ENCODE measurements at places on chromosomes 11 and 22.

- DNase-seq = no peak
Measured at GRCh38 chr11:94521684-94522083, 9.4 kb downstream of the C11orf97 start.

GRCh38 chr11:67617243-67617953 lies 10.7 kb downstream of the NDUFV1 start:
- DNase-seq = no peak

DNA sequence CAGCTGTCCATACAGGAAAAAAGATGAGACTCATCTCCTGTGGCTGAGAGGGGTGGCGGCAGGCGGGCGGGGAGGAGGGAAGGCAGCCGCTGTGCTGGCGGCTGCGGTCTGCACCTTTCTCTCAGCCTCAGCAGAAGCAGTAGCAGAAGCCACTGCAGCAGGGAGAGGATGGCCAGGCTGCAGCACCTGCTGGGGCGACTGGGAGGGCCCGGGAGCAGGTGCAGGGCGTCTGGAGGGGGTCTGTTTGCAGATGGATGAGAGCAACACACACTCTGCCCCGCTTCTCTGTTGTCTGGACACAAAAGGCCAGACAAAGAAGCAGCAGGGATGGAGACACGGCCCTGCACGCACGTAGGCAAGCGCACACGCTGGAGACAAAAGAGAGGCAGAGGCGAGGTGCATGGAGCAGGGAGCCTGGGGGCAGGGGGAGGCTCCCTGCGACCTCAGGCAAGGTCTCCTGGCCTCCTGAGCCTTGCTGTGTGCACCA lies 9.3 kb upstream of the MIAT start:
- DNase-seq = peak; percentile 93

DNA sequence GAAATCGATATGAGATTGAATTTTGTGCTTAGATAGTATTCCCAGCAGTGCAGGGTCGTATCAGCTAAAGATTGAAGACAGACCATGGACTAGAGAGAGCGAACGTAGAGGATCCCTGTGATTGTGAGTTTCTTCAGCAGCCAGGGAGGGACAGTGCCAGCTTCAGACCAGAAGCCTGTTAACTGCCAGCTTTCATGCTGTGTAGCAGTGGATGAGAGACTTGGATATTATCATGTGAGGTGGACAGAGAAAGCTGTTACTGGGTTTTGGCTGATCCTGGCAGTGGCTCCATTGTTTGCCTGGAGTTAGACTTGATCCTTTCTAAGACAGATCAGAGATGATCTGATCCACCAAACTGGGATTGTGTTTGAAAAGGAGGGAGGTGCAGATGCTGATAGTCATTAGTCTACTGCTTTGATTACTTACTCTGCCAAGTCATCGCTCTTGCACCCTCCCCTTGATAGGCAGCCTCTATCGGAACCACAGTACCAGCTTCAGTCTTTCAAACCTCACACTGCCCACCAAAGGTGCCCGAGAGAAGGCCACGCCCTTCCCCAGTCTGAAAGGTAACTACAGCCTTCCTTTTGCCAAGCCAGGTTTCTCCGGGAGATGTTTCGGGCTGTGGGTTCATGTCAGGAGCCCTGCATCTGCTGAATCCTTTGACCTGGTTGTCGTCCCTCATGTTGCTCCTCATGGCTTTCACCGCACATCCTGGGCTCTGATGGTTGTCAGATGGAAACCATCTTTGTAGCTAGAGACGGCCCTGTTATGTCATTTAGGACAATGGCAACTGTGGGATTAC lies 16.2 kb downstream of the MADD start:
- DNase-seq = no peak

- peak; percentile 76 for DNase-seq
Measured at GRCh38 chr11:84719935-84720577, 907.1 kb downstream of the DLG2 start.

GRCh38 chr22:24707470-24707801 lies 67.1 kb downstream of the PIWIL3 start:
- DNase-seq = no peak

DNA sequence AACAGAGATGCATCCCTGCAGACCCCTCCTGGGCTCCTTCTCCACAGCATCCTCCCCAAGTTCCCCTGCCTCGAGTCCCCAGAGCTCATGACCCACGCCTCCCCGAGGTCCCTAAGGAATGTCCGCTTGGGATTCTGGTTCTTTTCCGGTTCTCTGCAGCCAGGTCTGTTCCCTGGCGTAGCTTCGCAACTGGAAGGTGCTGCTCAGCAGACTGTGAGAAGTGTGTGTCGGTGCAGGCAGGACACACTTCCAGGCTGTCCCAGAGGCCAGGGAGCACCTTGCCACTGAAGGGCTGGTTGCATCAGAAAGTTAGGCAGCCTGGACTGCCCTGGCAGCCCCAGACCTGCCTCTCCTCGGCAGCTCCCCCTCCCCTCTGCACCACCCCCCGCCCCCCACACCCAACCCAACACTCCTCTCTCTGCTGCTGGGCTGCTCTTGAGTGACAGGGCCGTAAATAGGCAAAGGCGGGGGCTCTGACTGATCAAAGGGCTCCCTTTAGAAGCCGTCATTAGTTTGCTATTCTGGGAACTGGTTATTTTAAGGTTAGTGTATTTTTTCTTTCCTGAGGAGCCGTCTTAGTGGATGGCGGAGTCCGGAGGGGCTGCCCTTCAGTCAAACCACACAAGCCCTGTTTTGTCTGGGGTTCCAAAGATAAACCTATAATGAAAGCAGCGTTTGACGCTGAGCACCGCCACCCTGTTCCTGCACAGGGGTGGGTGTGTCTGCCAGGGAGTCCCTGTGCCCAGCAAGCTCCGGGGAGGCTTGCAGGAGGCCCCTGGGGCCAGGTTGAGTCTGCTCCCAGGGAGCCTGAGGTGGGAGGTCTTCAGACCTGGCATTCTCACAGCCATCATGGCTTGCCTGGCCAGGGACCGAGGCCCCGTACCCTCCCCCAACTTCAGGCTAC lies 88.6 kb upstream of the KCNQ1OT1 start:
- peak; percentile 42 for DNase-seq
